ENCODE measurements at places on chromosomes 1 and 21.

- no peak for DNase-seq
These were observed at the start of gene KIAA0319L for GRCh38 chr1:35557118-35557610. KIAA0319L (minus strand) TSS chr1:35557403; CDS start chr1:35554491, 2,912 bp downstream.

DNA sequence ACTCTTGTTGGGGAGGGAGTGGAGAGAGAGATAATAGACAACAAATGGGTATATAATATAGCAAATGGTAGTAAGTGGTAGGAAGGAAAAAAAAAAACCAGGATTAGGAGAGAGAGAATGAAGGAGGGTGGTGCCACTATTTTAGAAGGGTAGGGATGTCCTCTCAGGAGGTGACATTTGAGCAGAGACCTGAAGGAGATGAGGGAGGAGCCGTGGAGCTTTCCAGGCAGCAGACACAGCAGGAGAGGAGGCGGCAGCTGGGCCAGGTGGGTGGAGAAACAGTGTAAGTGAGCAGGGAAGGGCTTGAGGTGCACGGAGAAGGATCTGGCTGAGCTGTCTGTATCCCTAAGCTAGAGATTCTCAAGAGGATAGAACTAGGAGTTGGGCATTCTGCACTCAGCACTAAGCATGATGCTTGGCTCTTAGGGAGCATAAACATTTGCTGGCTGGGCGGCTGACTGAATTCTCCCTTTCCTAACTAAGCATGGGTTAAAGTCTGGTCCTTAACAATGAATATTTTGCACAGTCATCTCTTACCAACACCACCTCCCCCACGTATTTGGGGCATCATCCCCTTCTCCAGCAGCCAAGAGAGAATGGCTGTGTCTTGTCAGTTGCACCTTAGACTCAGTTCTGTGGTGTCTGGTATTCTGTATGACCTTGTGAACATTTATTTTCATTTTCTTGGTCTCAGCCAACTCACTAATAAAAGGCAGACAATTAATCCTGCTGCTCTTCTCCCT, 27.6 kb upstream of the SARS1 start:
- DNase-seq = no peak

- DNase-seq = no peak
These were observed 16.2 kb upstream of the ATP13A2 start for GRCh38 chr1:17027900-17028299.

DNA sequence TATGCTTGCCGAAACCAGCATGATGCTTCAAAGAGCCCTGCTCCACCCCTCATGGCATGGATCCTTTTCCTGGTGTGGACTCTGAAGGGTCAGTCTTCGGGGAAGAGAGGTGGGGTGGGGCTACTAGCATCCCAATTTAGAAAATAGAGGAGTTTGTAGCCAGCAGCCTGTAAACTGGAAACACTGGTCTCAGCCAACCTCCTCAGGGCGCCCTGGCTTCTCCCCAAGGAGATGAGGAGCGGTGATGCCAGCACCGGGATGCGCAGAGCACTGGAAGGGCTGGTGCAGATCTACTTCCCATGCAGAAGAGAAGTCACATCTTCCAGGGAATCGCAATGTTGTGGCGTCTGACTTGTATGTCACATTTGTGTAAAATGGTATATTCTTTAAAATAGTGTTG, 6.4 kb upstream of the IKBKE start:
- no peak for DNase-seq

GRCh38 chr1:206037581-206037980, 13.9 kb upstream of the CTSE start:
- DNase-seq = no peak

GRCh38 chr1:22275167-22275566, 132.3 kb upstream of the WNT4 start:
- no peak for DNase-seq

DNA sequence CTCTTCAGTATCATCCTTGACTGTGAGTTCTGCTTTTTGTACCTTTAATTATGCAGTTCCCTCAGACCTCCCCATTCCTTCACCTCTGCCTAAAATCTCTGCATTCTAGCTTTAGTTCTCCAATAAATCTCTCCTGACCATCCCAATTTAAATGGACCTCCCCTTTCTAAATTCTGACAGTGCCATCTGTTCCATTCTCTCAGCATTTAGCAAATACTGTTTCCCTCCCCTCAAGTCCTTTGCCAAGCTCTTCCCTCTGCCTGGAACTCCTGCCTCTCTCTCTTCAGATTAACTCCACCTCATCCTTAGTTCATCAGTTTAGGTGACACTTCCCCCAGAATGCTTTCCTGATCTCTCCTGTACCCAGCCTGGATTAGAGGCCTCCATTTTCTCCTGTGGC, 54.0 kb upstream of the JUN start:
- no peak for DNase-seq

DNA sequence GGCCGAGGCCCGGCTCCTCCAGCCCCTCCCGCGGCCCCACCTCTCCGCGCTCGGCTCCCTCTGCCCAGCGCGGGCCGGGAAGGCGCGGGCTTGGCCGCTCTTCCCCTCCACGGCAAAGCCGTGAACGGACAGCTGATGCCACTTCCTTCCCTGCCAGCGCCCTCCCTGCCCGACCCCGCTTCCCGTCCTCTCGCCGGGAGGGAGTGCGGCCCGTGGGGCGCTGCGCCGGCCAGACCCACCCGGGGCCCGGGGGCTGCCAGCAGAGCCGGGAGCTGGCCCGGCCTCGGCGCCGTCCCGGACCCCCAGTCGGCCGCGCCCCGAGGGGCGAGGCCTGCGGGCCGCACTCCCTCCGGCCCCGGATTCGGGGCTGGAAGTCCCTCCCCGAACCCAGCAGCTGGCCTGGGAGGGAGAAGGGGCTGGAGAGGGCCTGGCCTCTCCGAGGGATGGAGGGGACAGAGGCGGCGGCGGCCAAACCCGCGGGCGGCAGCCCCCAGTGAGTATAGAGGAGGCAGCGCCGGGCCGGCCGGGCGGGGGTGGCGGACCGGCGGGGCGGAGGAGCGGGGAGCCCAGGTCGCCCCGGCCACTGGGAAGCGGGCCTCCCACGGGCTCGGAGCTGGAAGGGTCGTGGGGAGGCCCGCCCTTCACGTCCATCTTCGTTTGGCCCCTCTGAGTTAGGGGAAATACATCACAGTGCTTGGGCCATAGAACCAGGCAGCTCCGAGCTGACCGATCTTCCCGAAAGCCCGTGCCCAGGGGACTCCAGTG, at the start of gene KIAA1614:
Gene KIAA1614 (plus strand): TSS at position 97 of the 765 bp plus-strand sequence. CDS start 347 bp downstream, at position 444.
- no peak for DNase-seq

GRCh38 chr1:41783189-41783639, 135.5 kb downstream of the HIVEP3 start:
- DNase-seq = no peak

DNA sequence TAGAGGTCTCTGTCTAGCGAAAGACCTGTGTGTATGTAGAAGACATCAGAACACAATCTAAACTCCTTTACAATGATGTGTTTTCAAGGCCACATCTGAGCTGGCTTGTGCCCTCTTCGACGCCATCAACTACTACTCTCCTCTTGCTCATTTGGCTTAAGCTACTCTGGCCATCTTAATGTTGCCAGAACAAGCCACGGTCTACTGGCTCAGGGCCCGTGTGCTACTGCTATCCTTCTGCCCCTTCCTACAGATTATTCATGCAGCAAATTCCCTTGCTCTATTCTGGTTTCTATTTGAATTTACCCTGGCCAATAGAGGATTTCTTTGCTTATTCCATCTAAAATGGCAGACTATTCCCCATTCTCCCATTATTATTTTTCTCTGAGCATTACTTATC, 121.7 kb downstream of the ZZZ3 start:
- DNase-seq = no peak

- DNase-seq = no peak
These were observed 33.7 kb downstream of the PTP4A2 start for GRCh38 chr1:31904339-31905092.

DNA sequence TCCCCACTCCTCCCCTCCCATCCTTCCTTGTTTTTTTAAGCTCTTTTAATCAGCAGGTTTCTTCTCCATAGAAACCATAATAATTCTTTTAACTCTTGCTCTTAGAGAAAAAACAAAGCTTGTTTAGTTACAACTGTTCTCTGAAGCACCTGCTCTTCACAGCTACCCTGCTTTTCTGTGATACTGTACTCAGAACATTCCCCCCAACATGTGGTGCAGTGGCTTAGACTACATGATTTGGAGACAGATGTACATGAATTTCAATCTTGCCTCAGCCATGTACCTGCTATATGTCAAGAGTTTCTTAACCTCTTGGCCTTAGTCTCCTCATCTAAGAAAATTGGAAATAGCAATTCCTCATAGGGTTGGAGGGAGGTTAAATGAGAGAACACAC, 33.5 kb downstream of the LAMC2 start:
- DNase-seq = no peak

DNA sequence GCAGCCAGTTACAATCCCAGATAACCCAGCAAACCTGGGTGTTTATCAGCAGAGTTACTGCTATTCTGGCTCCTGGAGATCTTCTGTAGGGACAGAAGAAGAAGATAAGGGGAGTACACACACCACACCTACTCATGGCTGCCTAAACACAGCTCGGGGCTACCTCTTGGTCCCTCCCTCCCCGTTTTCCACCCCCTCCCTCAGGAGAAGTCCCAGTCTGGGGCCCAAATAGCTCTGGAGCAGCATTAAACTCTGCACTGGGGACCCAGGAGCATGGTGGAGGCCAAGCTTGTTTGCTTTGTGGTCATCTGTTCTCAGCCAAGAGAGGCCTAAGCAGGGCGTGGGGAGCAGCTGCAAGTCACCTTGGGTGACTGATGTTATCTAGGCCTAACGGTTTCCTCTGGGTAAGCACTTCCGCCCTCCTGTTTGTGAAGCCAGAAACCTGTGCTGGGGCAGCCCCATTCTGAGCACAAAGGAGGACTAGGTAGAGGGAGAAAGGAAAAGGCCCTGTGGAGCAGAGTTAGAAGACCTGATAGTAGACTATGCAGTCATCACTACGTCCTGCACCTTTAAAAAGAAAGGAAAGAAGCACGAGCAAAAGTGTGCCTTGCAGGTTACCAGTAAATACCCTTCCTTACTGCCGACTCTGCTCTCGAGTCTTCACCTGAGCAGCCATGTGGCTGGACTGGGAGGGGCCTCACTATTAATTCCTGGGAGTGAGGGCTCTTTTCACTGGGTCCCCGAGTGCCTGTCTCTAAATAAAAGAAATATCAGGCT, 2.0 kb upstream of the RCSD1 start:
- DNase-seq = peak; percentile 52

- DNase-seq = no peak
These were observed 16.5 kb downstream of the CTSS start for GRCh38 chr1:150748878-150749719.

DNA sequence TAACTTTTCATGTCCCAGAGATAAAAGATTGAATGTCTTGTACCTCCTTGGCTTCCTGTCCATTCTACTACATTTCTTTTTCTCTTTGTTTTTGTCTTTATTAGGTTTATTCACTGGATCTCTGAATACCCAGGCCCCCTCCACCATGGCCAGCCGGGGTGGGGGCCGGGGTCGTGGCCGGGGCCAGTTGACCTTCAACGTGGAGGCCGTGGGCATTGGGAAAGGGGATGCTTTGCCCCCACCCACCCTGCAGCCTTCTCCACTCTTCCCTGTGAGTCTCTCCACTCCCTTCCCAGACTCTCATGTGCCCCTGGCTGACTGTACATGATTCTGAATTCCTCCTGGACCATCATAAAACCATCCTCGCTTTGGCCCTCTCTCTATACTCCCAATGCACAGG, 10.2 kb downstream of the POLR3GL start:
- DNase-seq = no peak

All from activated naive CD4-positive, alpha-beta T cell (primary cell).